AG10803 (cell line): ENCODE measurements at places on chromosomes 12 and 14.

DNA sequence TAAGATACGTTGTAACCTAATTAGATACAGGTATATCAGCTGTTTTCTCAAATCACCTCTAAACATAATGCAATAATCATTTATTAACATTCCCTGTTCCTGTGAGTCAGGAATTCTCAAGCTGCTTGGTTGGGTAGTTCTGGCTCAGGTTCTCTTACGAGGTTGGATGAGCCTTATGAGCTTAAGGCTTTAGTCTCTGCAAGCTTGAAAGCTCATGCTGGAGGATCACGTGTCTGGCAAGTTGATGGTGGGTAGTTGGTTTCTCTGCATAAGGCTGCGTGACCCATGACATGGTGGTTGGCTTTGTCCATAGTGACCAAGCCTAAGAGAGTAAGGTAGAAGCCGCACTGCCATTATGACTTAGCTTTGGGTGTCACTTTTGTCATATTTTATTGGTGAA, 62.0 kb downstream of the PLEKHA5 start:
- DNase-seq = no peak

- DNase-seq = no peak
Observed at GRCh38 chr12:9449181-9449580, 158.5 kb downstream of the KLRB1 start.

GRCh38 chr14:72664651-72665050, 229.2 kb downstream of the DPF3 start:
- DNase-seq = no peak

DNA sequence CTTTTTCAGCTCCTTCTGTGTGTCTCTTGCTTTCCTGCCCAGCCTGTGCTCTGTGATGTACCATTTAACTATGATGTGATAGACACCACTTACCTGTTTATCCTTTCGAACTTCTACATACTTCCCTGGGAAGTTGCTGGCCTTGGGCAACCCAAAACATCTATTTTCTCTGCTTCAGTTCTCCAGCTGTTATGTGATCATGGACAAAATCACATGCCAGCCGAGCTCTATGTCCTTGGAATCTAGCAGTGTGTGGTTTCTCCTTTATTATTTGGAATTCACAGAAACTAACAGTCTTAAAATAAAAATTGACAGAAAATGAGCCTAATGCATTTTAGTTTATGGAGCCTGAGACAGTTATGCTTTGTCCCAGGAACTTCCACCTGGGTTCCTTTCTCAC, 22.9 kb downstream of the BMAL2 start:
- DNase-seq = no peak

GRCh38 chr14:44833376-44834060, 128.2 kb downstream of the KLHL28 start:
- peak; percentile 27 for DNase-seq

DNA sequence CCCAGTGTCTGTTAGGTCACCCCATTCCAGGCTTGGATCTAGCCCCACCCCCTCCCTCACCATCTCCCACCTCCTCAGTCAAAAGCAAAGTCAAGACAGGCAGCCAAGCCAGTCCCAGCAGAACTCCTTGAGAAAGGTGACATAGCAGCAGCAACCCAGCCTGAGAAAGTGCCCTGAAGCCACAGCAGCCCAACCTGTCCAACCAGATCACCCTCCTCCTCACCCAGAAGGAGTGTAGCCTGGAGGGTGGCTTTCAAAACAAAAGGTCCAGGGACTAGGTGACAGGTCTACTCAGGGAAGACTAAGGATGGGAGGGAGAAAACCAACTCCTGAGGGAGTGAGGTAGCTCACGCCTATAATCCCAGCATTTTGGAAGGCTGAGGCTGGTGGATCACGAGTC, 5.2 kb downstream of the RAB15 start:
- no peak for DNase-seq

DNA sequence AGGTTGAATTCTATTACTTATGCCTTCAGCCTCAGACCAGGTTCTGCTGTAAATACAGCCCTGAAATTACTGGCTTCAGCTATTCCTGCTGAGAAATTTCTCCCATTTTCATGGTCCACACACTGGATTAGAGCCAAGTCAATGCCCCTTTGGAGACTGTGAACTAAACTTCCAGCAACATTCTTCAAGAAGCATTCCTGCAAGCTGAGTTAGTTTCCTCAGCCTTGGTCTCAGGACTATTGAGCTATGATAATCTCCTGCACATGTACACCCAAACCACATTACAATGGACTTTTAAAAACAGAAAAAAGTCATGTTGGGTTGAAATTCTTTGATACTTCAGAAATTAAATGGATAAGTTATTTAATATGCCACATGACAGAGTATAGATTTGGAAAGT, 58.0 kb upstream of the AVPR1A start:
- DNase-seq = no peak

DNA sequence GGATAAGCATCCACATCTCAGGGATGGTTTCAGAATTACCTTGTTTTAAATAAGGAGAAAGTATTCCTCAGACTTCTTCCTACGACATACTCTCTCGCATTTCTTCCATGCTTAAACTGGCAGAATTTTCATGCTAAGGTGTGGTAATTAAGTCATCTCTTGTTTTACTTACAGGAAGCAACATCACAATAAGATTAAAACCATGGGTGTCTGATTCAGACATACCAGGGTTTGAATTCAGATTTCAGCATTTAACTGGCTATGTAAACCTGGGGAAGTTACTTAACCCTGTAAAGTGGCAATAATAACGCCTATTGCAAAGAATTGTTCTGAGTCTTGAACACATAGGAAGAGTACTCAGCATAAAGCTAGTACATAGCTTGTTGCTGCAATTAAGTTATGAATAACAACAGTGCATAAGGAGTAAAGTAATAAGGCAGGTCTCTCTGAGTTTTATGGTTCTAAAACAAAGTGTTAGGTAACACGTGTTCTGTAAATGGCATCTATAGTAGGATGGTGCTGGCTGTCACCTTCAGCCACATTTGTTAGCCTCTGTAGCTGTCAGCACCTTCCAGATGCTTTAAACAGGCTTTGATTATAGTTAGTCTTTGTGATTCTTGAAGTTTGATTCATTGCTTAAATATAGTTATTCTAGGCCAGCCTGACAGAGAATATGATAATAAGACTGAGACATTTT, 38.8 kb downstream of the IFT43 start:
- no peak for DNase-seq

DNA sequence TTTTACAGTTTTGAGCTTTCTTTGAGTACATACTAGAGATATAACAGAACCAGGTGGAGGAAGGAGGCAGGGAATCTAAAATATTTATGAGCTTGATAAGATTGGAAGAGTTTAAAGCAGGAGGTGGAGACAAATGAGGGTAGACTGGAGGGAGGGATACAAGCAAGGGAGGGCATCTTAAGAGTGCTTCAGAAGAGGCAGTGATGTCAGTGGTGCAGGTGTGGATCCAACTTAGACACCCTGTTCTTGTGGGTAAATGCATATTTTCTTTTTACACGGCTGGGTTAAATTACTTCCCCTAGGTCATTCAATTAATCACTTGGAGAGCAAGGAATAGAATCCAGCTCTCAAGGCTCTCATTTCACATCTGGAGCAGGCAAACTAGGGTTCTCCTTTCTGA, 146.1 kb upstream of the LRIG3 start:
- DNase-seq = no peak

DNA sequence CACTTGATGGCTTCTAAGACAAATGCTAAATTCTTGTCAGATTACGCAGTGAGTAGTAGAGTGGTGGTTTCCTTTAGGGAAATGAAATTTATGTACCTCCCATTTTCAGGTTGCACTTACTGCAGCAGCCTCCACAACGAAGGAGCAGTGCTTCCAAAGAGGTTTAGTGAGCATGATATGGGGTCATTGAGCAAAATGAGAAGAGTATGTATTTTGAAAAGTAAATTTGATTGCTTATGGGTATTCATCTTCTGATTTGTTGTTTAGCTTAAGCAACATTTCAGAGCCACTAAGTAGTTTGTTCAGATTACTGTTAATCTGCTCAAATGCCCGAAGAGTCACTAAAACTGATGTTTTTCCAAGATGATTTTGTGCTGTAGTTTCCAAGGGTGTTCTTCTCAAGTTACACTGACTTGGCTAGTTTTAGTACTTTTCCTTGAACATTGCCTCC, 493.6 kb downstream of the PCNX1 start:
- DNase-seq = no peak

DNA sequence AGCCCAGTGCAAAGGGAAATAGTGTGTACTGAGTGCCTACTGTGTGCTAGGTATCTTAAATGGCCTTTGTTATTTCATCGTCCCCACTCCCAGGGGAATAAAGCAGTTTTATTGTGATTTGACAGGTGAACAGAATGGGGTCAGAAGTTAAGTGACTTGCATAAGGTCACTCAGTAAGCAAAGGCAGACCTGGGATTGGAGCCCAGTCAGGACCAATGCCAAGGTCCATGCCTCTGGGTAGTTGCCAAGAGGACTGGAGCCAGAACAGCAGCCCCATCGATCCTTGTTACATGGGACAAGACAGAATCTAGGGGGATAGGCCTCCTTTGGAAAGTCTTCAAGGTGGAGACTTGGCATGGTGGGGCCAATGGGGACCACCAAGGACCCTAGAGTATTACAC, 227.4 kb upstream of the PWP1 start:
- no peak for DNase-seq

GRCh38 chr12:102470945-102471344, 9.4 kb downstream of the IGF1 start:
- DNase-seq = no peak

- no peak for DNase-seq
Observed at GRCh38 chr14:93537951-93538350, 107.2 kb downstream of the UNC79 start.

- no peak for DNase-seq
Observed at GRCh38 chr12:111201036-111201435, 167.9 kb downstream of the PHETA1 start.

GRCh38 chr12:45668641-45669040, 60.9 kb upstream of the ARID2 start:
- DNase-seq = no peak

DNA sequence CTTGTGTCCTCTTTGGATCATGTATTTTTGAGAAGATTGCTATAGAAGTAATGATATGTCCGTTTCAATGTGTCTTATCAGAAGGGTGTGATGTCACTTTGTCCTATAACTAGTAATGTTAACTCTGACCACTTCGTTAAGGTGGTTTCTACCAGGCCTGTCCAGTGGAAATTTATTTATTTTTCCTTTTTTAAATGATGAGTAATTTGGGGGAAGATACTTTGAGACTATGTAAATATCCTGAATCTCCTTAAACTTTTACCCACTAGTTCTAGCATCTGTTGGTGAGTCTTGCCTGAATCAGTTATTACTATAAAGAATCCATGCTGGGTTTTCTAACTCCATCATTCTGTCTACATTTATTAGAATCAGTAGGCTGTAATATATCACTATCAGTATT, 15.3 kb downstream of the EP400 start:
- no peak for DNase-seq
